ENCODE measurements at places on chromosomes 7 and 10. TPM values are rescaled to one million over a fixed set of nuclear protein-coding genes. Genes with fewer than 3 reads are reported as not detected.

Gene ETV1
- not detected for total RNA-seq

Gene THSD7A
- not detected for total RNA-seq

Gene MAGI2
- total RNA-seq = 0.07 TPM

Gene PNLIPRP3
- not detected for total RNA-seq

Gene ANKRD7
- 0.29 TPM for total RNA-seq

Gene GRM3
- total RNA-seq = not detected

Gene NPY4R2
- not detected for total RNA-seq
